Cerebellar nuclear complex (tissue), 1 donor: ENCODE measurements at places on chromosomes 13 and 19.

DNA sequence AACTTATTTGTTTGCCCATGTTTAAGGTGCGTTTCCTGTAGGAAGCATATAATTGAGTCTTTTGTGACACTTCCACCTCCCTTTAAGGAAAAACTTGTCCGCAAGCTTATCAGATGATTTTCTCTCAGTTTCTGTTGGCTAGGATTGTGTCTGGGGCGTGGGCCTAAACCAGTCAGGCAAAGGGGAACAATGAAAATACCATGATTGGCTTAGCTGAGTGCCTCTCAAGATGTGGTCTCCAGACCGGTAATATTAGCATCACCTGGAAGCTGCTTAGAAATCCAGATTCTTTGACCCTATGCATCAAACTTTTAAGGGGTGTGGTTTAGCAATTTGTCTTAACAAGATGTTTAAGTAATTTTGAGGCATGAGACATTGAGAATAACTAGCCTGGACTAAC is 20.0 kb downstream of the SLAIN1 start:
- DNase-seq = no peak

DNA sequence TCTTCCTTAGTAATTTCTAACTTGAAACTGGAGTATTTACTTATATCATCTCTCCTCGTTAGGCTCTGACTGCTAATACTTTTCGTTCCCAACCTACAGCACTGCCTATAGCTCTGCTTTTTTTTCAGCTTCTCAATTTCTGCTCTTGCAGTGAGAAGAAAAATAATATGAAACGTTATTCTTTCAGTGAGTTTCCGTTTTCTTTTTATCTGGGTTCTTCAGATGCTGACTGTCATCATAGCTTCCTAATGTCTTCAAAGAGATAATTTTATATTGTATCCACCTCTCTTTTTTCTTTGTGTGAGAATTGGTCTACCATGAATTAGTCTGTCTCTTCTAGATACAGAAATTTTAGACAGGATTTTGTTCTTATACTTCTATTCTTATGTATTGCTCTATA is 454.9 kb downstream of the LMO7 start:
- DNase-seq = no peak

DNA sequence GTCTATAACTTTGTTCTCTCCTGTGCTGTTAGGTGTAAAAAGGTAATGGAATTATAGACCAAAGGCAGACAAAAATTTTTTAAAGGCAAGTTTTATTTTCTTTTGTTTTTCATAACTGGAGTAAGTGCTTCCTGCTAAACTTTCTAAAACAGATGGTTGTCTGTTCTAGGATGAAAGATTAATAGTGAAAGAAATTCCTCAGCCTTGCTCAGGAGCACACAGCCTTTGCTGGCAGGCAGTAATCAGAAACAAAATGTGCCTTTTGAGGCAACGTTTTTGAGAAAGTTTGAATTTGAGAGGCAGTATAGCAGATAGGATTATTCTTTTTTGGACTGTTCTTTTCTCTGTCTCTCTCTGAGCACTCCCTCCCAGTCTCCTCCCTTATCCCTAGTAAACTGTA is 2749.5 kb downstream of the PCDH9 start:
- DNase-seq = no peak

- no peak for DNase-seq
These were observed 163.7 kb upstream of the KL start for GRCh38 chr13:32852526-32852925.

DNA sequence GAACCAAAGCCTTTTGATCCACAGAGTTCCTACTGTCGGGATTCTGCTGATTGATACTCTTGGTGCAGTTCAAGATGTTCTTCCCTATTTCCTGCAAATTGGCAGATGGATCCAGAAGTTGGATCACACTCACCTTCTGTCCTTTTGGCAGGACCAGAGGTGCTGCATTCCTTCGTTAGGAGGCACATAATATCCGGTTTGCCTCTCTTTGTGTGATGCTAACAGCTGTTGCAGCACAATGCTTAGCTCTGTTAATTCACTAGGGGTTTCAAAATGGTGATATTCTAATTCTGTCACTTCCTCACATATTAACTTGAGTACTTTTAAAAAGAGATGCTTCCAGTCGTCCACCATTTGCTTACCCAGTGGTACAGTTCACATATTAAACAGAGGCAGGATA is 15.2 kb upstream of the CHST8 start:
- DNase-seq = no peak

- no peak for DNase-seq
These were observed 323.6 kb downstream of the TDRD3 start for GRCh38 chr13:60720590-60720989.

- no peak for DNase-seq
These were observed 4.1 kb downstream of the NDUFA3 start for GRCh38 chr19:54106716-54107115.

GRCh38 chr19:10553087-10553667 is 9.5 kb downstream of the ATG4D start:
- no peak for DNase-seq

- no peak for DNase-seq
These were observed 194.7 kb downstream of the RBM26 start for GRCh38 chr13:79211377-79211776.

GRCh38 chr13:43792076-43792881 is 5.5 kb upstream of the ENOX1 start:
- DNase-seq = no peak

DNA sequence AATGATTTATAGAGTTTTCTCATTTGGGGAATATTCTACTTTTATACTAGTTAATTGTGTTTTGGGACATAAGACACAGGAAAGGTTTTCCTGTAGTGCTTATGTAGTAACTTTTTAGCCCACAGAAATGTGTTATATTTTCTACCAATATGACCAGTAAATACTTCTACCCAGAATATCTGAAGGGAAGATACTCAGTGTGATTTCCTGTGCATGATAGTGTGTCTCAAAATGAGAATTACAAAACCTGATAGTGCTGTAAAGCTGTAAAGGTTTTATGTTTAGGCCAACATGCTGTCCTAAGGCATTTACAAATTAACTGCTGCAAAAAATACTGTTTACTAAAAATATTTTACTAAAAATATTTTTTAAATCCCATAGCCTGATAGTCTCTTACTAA is 126.8 kb downstream of the RXFP2 start:
- no peak for DNase-seq

DNA sequence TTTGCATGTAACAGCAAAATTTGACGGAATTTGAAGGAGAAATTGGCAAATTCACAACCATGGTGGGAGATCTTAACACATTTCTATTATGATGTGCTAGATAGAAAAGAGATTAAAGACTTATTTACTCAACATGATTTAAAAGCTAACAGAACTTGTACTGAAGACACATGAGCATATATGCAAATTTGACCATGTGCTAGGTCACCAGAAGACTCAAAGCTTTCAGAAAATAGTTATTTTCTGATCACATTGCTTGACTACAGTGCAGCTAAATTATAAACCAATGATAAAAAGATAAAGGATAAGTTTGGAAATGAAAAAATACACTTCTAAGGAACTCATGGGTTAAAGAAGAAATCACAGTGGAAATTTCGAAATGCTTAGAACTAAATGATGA is 9.1 kb downstream of the GPR183 start:
- no peak for DNase-seq

DNA sequence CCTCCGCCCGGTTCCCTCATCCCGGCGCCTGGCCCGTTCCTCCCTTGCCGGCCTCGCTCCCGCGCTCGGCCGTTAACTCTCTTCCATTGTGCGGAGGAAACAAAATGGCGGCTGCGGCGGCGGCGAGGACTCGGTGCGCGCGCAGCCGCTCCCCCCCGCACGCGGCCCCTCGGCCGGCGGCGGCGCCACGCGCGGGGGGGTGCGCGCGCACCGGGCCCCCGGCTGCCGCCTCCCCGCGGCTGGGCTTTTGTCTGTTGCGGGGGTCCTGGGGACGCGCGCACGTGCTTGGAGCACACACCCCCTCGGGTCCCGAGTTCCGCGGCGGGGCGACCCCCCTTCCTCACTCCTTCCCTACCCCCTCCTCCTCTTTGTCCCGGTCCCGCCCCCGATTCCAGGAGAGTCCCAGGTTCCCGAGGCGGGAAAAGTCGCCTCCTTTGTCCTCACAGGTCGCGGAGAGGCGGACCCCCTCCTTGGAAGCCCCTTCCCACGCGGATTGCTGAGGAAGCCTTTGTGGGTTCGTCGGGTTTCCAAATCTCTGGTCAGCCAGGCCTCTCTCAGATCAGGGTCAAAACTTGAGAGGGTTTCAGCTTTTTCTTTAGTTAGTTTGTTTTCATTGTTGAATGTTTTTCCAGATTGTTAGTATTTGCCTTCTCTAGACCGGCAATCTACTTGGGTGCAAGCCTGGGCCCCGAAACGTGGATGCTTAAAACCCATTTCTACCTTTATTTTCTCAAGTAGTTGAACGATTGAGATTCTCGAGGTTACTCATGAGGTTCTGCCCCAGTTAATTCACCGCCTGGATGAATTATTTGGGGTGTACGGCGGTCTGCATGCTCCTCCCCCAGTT is 687 bp downstream of the ILF3 start:
- DNase-seq = no peak

DNA sequence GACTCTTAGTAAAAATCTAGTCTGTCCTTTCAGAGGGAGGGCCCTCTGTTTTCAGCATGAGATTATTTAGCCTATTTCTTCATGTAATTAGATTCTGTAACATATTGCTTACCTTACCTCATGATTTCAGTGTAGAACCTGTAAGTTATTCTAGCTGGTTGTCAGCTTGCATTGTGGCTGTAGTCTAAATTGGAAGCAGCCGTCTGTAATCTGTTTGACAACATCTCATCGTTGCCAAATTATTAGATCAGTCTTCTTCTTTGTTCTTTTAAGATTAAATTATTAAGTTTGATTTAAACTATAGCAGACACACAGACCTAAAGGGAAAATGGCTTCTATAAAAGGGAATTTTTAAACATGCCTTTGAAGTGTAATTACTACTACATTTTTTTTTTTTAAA is 34.8 kb downstream of the SLAIN1 start:
- no peak for DNase-seq

DNA sequence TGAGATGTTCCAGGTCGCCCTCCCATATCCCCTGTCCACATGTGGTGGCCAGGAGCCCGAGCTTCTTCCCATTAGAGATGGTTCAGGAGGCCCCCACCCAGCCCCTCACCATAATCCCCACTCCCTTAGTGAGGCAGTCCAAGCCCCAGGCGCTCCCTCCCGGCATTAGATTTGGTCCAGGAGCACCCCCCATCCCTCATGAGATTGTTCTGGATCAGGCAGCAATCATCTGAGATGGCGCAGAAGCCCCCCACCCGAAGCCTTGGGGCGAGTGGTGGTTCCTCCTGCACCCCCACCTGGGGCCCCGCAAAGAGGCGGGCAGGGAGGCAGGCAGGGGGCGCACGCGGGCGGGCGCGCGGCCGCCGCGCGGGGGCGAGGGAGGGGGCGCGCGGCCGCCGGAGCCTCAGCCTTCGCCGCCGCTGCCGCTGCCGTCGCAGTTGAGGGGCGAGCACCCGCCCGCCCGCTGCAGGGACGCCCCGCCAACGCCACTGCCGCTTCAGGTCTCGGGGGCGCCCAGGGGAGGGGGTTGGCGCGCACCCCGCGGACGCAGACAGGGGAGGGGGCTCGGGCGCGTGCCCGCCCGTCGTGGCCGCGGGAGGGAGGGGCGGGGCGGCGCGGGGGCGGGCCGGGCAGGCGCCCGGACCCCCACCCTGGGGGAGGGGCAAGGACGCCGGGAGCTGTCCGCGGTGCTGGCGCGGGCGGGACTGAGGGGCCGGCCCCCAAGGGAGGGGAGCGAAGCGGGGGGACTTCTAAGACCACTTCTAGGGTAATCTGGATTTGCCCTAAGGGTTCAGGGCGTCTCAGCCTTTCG is 46.4 kb upstream of the SHKBP1 start:
- no peak for DNase-seq

GRCh38 chr13:29160862-29161261 is 340.7 kb downstream of the MTUS2 start:
- DNase-seq = no peak

DNA sequence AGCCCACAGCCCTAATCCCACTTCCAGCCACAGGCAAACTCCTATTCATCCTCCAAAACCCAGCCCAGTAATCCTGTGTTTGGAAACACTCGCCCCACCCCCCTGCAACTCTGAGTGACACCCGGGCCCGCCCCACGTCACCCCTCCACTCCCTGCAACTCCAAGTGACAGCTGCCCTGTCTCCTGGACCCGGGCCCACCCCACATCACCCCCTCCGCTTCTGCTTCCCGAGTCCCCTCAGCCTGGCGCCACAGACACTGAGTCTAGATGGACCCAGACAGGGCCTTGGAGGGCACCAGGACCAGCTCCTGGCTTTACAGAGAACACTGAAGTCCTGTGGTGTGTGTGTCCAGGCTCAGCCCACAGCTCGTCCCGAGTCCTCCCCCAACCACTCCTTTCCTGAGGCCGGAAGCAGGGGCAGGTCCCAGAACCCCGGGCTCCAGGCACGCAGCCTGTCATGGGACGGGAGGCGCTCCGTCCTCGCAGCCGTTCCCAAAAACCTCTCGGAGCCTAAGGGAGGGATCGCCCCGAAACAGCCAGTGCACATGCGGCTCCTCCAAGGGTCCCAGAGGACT is 7.7 kb downstream of the REXO1 start:
- DNase-seq = no peak

GRCh38 chr19:43362179-43362578 is 8.7 kb downstream of the CD177 start:
- DNase-seq = no peak

DNA sequence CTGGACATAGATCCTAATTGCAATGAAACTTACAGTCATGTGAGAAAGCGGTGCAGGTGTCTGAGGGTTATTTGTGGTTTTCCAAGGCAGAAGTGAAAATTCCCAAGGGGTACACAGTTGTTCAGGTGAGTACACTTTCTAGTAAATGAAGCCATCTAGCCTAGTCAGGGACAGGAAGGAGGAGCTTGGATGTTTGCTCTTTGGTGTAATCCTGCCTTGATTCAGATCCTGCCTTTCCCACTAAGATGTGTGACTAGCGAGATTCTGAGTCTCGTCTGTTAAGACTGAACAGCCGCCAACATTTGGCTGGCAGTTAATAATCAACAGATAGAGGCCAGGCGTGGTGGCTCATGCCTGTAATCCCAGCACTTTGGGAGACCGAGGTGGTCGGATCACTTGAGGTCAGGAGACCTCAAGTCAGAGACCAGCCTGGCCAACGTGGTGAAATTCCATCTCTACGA is 2.5 kb downstream of the RPS9 start:
- DNase-seq = no peak

- no peak for DNase-seq
These were observed 322.3 kb upstream of the TSHZ3 start for GRCh38 chr19:31671411-31672035.

GRCh38 chr13:76853481-76853880 is 32.7 kb downstream of the KCTD12 start:
- DNase-seq = no peak

- no peak for DNase-seq
These were observed 194.8 kb upstream of the TSC22D1 start for GRCh38 chr13:44770951-44771350.

GRCh38 chr19:10756791-10757190 is 38.9 kb downstream of the DNM2 start:
- no peak for DNase-seq
